A549 treated with AZD2906 at 1 μM for 4 hours (cell line): ENCODE measurements at places on chromosomes 7 and 10. TPM values are rescaled to one million over a fixed set of nuclear protein-coding genes. Genes with fewer than 3 reads are reported as not detected.

C10orf88 gene
- 7.2 to 8.7 TPM (median 7.8 TPM) in 5 replicates for total RNA-seq

LIPK gene
- not detected in 5 replicates for total RNA-seq

ST8SIA6 gene
- total RNA-seq: 0.03 to 0.14 TPM (median 0.06 TPM) in 4 of 5 replicates, not detected in the other

CALCR gene
- total RNA-seq: 0.06 TPM in 1 of 5 replicates, not detected in the others

MYH16 gene
- total RNA-seq: 0.27 to 0.41 TPM (median 0.34 TPM) in 5 replicates

AKR1C4 gene
- total RNA-seq: 0.13 to 0.49 TPM (median 0.36 TPM) in 5 replicates

SPAM1 gene
- not detected in 5 replicates for total RNA-seq

HECW1 gene
- 15.3 to 20.0 TPM (median 18.4 TPM) in 5 replicates for total RNA-seq

GALNT17 gene
- total RNA-seq: not detected in 5 replicates

OR2A1 gene
- not detected in 5 replicates for total RNA-seq

ZNF488 gene
- total RNA-seq: 11.1 to 13.4 TPM (median 12.6 TPM) in 5 replicates

PAX4 gene
- total RNA-seq: not detected in 5 replicates

CHST15 gene
- total RNA-seq: 6.6 to 7.8 TPM (median 7.1 TPM) in 5 replicates

RET gene
- total RNA-seq: 0.56 to 0.82 TPM (median 0.67 TPM) in 5 replicates
